ENCODE measurements at places on chromosomes 16 and 17. TPM values are rescaled to one million over a fixed set of nuclear protein-coding genes. Genes with fewer than 3 reads are reported as not detected.

Gene CHD9NB
- 0.77 TPM for polyA plus RNA-seq

Gene TMED6
- not detected for polyA plus RNA-seq

Gene CHRNE
- 63.6 TPM for polyA plus RNA-seq

Gene PRRT2
- 4.8 TPM for polyA plus RNA-seq

Gene SSTR5
- 13.4 TPM for polyA plus RNA-seq

Gene NLRC3
- 0.68 TPM for polyA plus RNA-seq

Gene ITGAX
- polyA plus RNA-seq = 1.1 TPM

Gene SCNN1B
- polyA plus RNA-seq = 0.09 TPM

Gene ZNF267
- 3.4 TPM for polyA plus RNA-seq

Gene BRICD5
- polyA plus RNA-seq = 3.4 TPM

Gene RAD51D
- polyA plus RNA-seq = 3.4 TPM

Gene PIMREG
- 0.18 TPM for polyA plus RNA-seq

Gene KDM6B
- polyA plus RNA-seq = 18.6 TPM

Gene OR2C1
- polyA plus RNA-seq = not detected

Gene ITGAD
- polyA plus RNA-seq = not detected

Gene GAA
- 37.5 TPM for polyA plus RNA-seq

Gene CDRT15L2
- polyA plus RNA-seq = not detected

Gene GPR179
- polyA plus RNA-seq = 0.07 TPM

Gene EMP2
- polyA plus RNA-seq = 34.4 TPM

Gene RPGRIP1L
- polyA plus RNA-seq = 1.3 TPM

Gene EFTUD2
- 27.7 TPM for polyA plus RNA-seq

Gene FN3K
- 57.6 TPM for polyA plus RNA-seq

Gene SLC13A5
- polyA plus RNA-seq = not detected

Gene KLHL10
- 0.09 TPM for polyA plus RNA-seq

Gene TP53TG3D
- polyA plus RNA-seq = 0.86 TPM

Gene MYH13
- polyA plus RNA-seq = not detected

Gene HEXD
- polyA plus RNA-seq = 22.5 TPM

Gene TAT
- polyA plus RNA-seq = 0.02 TPM

Gene SDR42E1
- 0.43 TPM for polyA plus RNA-seq

Gene ATAD5
- 0.29 TPM for polyA plus RNA-seq

Gene CYB561
- polyA plus RNA-seq = 20.2 TPM

Gene PPP1R27
- polyA plus RNA-seq = not detected

Gene RCVRN
- polyA plus RNA-seq = 0.27 TPM

Gene PRSS8
- polyA plus RNA-seq = 0.41 TPM

Gene DRC7
- polyA plus RNA-seq = not detected

Gene C17orf100
- 1.0 TPM for polyA plus RNA-seq

Gene MYO19
- 10.7 TPM for polyA plus RNA-seq

Gene KRTAP3-1
- not detected for polyA plus RNA-seq

Gene ARHGAP23
- 40.7 TPM for polyA plus RNA-seq

Gene KRT12
- not detected for polyA plus RNA-seq

Gene CCL1
- not detected for polyA plus RNA-seq

Gene GJD3
- 0.27 TPM for polyA plus RNA-seq

Gene TSNAXIP1
- 1.1 TPM for polyA plus RNA-seq

Gene CCDC92B
- 0.20 TPM for polyA plus RNA-seq

Gene OR3A3
- not detected for polyA plus RNA-seq

Gene SHBG
- 0.57 TPM for polyA plus RNA-seq

Gene BAIAP2
- polyA plus RNA-seq = 31.8 TPM

Gene ZG16B
- not detected for polyA plus RNA-seq
